ENCODE measurements at places on chromosomes 11 and 22.

DNA sequence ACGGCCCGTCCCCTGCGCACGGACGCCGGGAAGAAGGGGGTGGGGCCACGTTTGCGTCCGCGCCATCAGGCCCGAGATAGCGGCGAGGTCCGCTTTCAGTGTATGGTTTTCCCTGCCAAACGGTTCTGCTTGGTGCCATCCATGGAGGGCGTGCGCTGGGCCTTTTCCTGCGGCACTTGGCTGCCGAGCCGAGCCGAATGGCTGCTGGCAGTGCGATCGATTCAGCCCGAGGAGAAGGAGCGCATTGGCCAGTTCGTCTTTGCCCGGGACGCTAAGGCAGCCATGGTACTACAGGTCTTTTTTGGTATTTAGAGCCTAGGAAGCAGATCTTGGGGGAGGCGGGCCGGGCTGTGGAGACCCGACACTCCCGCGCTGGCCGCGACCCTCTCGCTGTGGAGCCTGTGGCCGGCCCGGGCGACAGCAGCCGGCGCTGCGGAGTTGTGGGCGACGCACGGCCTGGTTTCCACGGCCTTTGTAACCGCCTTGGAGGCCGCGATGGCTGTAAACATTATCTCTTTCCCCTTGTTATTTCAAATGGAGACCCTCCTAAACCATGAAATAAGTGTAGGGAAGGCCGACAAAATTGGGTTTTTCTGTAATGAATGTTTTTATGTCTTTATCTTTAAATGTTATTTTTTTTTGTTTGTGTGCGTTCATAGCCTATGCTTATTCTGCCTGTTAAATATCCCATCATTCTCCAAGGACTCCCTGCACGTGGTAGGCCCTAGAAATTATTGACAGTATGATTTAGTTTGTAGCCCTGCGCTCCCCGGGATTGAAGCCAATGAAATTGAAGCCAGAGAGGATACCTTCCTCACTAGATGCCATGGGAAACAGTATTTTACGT lies at the start of gene AASDHPPT:
Gene AASDHPPT, plus strand, starts transcription at position 54 of the 847 bp plus-strand sequence. Its CDS starts 49 bp downstream, at position 103.
- DNase-seq, result no peak

GRCh38 chr11:14539982-14540421 lies 19.8 kb upstream of the PSMA1 start:
- no peak for DNase-seq

DNA sequence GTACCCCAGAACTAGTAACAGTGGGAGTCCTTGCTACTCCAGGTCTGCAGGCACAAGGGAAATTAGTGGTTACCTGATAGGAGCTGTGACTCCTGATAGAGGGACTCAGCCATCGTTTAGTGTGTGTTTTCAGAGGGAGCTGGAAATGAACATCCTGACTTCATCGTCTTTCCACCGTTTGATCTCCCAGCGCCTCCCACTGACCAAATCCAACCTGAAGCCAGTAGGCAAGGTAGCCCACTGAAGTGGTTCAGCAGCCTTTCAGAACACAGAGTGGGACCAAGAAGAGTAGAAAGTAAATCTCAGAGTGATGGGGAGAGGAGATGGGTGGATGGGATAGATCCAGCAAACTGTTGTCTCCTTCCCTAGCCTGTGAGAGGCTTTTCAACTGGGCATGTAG lies 385.9 kb downstream of the INSC start:
- no peak for DNase-seq

GRCh38 chr11:122331079-122331478 lies 215.1 kb upstream of the BLID start:
- DNase-seq, result no peak

DNA sequence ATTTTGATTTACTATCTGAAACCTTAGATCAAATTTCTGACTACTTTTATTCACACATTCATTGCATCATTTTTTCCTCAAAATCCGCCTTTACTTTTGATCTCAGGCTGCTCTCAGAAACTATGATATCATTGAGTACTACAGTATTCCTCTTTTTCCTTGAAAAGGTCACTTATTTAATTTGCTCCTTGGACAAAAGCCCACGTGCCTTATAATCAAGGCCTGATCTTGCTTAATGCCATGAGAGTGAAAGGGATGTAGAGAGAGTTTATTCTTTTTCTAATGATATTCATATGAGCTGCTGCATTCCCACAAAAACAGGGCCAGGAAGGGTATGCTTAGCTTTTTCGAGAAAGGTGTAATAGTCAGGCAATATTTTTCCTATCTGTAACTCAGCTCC lies 327.0 kb downstream of the ETS1 start:
- DNase-seq, result no peak

- DNase-seq, result no peak
Measured at GRCh38 chr11:10875430-10876021, 17.7 kb upstream of the ZBED5 start.

DNA sequence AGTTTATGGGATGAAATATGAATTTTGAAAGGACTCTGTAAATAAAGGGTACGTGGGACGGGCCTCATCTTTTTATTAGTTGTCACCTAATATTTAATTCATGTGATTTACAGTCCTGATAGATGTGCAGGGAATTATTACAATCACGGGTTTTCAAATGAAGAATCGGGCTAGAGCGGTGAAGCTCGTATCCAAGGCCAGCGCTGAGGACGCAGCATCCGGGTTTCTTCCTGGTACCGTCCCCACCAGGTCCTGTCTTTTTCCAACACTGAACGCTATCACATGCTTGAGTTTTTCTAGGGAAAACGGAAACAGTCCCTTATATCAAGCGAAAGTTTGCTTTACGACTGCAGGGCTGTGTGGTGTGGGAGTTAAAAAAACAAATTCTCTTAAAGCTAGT lies 787 bp downstream of the SMDT1 start:
- DNase-seq, result peak; percentile 35

DNA sequence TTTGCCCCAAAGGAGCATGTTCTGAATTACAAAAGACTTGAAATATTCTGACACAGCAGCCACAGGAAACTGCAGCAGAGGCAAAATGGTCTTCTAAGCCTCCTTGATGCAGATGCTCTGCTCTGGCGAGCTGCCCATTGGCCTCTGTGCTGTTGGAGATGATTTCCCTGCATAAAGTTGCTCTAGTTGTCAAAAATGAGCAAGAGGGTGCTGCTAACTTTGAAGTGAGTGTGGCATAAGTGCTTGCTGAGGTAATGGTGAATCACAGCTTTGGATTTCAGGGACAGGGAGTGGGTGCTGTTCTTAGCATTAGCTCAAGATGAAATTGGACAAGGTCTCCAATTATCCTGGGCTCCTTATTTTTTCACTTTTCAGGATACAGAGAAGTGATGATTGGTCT lies 435.4 kb downstream of the TMEM135 start:
- no peak for DNase-seq

DNA sequence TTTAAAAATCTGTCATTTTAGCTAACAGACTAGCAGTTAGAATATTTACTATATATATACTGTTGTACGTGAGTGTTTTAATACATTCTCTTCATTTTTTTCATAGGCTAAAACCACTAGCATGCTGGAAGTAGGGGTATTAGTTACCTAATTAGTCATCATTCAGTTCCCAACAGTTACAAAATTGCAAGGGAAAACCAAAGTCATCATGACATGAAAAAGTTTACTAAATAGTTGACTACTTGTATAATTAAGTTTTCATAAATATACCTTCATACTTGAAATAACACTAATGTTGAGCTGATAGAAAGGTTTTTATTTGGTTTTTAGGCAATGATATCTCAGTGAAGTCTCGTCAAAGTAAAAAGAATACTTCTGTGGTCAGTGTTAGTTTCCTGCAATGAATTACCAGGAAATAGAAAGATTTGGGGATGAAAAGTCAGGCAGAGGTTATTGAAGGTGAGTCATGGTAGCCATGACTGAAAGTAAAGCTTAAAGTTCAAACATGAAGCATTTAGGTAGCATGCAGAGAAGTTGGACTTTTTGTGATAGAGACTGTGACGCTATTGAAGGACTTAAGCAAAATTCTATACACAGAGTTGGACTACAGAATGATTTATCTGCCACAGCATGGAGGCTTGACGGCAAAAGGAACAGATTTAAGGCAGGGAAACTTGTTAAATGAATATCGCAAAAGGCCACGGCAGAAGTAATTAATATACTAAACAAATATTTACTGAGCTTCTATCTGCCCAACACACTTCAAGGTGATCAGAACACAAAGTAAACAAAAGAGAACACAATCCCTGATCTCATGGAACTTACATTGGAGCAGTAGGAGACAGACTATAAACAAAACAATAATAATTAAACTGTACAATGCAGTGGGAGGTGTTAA lies 828.1 kb upstream of the FAT3 start:
- no peak for DNase-seq

DNA sequence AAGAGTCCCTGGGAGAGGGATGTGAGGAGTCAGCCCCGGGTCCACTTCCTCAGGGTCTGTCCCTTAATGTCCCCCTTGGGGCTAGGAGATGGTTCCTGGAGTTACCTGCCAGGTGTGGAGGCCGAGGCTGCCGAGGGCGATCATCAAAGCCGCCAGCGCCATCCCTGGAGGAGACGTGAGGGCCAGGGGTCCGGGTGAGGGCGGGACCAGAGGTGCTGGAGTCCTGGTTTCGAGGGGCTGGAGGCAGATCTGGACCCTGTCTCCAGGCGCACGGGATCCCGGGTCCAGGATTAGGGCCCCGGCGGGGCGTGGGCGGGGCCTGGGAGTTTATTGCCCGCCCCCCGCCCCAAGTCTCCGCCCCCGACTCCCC lies at the start of gene ART5:
Gene ART5, minus strand, starts transcription at position 292 of the 370 bp plus-strand sequence. Its CDS starts 130 bp downstream, at position 162.
- no peak for DNase-seq

DNA sequence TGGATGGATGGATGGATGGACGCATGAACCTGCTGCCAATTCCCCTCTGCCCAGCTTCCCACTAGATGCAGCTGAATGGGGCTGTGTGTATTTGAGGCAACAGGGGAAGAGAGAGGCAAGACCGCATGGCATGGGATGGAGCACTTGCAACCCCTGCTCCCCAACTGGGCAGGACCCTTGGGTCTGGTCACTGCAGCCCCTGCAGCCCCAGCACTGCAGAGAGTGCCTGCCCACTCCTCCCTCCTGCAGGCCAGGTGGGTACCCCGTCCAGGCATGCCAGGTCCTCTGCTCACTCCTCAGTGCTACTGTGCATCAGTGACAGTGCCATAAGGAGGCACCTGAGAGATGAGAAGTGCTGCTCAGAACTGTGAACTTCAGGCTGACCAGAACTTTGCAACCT lies 40.3 kb downstream of the OSBPL5 start:
- DNase-seq, result no peak

- no peak for DNase-seq
Measured at GRCh38 chr11:76824980-76825725, 35.6 kb upstream of the ACER3 start.

- DNase-seq, result no peak
Measured at GRCh38 chr22:39723899-39724351, 153.4 kb downstream of the CACNA1I start.

DNA sequence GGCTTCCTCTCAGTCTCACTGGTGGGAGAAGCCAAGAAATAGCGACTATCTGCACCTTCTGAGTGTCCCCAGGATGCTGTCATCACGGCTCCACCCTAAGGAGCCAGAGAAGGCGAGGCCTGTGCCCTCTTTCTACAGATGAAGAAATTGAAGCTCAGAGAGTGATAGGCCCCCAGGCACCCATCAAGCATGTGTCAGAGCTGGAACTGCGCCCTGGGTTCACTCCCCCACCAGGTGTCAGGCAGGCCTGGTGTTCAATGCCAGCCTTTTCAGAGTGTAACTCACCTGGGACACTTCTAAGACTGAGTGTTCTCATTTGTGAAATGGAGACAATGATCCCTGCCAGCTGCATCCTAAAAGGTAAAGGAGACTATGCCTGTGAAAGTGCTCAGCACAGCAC lies 127.3 kb upstream of the SEZ6L start:
- no peak for DNase-seq

- no peak for DNase-seq
Measured at GRCh38 chr22:44634426-44635321, 67.3 kb upstream of the PRR5 start.

DNA sequence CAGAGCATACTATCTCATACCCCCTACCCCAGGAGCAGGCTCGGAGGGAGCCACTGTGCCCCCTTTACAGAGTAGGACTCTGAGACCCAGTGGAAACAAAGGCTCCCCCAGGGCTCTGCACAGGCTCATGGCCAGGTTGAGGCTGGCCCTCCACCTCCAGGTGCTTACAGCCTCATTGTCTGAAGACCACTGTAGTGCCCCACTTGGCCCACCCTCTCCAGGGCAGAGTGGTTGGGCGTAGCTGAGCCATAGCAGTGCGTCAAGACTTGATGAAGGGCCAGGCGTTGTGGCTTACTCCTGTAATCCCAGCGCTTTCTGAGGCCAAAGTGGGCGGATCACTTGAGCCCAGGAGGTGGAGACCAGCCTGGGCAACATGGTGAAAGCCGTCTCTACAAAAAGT lies 1.7 kb downstream of the ANKRD13D start:
- DNase-seq, result no peak

GRCh38 chr11:77159937-77160495 lies 32.0 kb downstream of the MYO7A start:
- no peak for DNase-seq

- no peak for DNase-seq
Measured at GRCh38 chr11:104663190-104664140, 234.8 kb downstream of the CASP12 start.

DNA sequence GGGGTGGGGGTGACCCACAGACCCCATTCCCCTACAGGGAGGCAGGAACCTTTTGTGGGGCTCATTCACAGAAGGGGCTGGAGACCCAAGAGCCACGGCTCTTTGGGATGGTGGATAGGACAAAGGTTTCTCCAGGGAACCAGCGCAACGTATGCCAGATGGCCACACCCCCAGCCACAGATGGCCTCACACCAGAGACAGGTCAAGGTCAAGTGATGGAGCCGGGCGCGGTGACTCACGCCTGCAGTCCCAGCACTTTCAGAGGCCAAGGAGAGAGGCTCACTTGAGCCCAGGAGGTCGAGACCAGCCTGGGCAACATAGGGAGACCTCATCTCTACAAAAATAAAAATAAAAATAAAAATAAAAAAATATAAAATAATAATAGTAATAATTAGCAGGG lies 17.1 kb upstream of the BRSK2 start:
- no peak for DNase-seq

DNA sequence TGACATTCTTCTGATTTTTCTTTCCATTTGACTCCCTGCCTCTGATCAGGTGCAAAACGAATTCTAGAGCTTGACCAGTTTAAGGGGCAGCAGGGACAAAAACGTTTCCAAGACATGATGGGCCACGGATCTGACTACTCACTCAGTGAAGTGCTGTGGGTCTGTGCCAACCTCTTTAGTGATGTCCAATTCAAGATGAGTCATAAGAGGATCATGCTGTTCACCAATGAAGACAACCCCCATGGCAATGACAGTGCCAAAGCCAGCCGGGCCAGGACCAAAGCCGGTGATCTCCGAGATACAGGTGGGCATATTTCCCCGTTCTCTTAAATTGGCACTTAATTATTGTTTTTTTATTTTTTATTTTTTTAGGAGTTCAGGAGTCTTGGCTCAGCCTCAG lies 15.4 kb downstream of the XRCC6 start:
- DNase-seq, result no peak

DNA sequence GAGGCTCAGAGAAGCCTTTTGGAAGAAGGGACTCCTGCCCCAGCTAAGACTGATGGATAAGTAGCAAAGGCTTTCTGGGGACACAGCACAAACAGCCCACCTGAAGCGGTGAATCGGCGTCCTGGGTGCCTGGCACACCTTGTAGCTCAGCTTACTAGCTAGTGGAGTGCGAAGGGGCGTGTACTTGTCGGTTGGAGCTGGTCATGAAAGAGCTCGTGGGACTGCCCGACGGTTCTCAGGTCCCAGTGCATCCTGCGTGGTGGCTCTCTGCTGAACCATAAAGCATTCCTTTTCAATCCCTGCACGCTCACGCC lies 690 bp upstream of the UVRAG start:
- no peak for DNase-seq

GRCh38 chr22:47673557-47673956 lies 911.1 kb downstream of the TBC1D22A start:
- DNase-seq, result no peak

Measured in stimulated activated CD4-positive, alpha-beta T cell treated with anti-CD3 and anti-CD28 coated beads, Interleukin-15, amount 100 ng/mL, for 24 hours (primary cell).